CD4-positive, CD25-positive, alpha-beta regulatory T cell (primary cell): ENCODE measurements at places on chromosomes 11 and 22. TPM values are rescaled to one million over a fixed set of nuclear protein-coding genes. Genes with fewer than 3 reads are reported as not detected.

The CARD18 gene
- polyA plus RNA-seq: not detected

The TENM4 gene
- polyA plus RNA-seq: not detected

The DEPDC7 gene
- 1.2 TPM for polyA plus RNA-seq

DNA sequence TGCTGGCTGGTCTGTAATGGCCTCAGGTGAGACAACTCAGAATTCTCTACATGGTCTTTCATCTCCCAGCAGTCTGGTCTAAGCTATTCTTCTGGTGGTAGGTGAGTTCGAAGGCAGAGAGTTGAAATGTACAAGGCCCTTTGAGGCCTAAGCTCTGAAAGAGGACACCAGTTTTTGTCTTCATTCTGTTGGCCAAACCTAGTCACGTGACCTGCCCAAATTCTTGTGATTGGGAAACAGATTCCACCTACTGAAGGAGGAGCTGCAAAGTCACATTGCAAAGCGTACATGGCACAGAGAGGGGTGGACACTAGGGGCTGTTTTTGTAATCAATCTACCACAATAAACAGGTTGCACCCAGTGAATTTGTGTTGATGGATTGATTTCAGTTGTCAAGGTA lies 193.5 kb downstream of the NAV2 start:
- no peak for DNase-seq
